RPMI8226 (cell line): ENCODE measurements at places on chromosomes 1 and 21.
A peak's percentile ranks its signal among the peaks of the same experiment; 100 is the strongest.

DNA sequence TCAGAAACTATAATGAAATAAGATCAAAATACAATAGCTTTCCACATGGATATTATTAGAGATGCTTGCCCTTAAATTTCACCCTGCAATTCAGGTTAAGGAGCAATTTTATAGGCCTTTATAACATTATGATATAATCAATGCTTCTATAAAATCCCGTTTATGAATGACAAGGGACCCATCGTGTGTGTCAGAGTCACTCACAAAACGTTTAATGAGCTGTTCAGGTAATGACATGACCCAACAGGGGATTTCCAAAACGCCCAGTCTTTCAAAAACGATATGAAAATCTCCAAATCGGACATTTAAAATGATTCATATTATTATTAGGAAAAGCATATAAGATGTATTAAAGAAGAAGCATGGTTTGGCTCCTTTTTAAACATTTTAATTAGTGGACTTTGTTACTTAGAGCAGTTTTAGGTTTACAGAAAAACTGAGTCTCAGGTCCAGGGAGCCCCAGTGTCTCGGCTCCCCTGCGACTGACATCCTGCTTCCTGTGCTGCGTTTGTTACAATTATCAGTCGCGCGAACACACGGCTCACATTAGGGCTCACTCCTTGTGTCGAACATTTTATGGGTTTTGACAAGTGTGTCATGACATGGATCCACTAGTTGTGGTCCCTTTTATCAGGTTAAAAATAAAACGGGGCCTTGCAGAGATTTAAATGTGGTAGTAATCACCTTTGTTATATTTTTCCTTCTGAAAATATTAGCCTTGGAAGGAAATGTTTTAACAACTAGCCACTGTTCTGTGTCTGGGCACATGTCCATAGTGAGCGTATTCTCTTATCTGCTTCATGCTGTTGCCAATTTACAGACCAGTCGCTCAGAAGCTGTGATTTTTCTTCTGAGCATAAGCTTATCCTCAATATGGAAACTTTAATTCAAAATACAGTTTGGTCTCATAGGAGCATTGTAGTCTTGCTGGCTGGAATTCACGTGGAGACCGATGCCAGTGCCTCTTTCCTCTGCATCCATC lies 52.0 kb upstream of the POFUT2 start:
- DNase-seq = no peak

DNA sequence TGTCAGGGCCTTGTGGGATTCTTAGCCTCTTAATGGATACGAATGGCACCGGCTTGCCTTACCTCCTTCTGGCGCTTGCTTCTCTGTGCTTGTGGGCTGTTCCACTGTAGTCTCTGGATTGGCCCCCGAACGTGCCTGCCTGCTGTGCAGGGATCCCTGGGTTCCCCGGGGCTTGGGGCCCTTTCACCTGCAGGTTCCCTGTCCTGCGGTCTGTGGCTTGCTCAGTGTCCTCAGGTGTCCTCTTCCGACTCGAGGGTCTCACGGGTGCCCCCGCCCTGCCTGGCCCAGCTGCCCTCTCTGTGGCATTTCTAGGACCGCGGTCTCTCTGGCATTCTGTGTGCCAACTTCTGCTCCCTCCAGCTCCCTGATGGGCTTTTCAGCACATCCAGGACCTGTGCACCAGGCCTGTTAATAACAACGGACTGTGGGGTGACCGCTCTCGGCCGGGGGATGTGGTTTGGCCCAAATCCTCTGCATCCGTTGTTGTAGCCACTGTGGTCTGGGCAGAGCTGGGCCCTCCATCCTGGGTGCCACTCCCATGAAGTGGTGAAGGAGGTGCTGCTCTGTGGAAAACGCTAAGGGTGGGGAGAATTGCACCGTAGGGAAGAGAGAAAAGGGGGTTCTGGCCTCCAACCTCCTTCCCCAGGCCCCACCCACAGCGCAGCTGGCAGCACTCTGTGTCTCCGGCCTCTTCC lies 12.4 kb downstream of the COL18A1 start:
- DNase-seq = no peak

GRCh38 chr1:53410701-53411100 lies 48.5 kb upstream of the DMRTB1 start:
- DNase-seq = no peak

DNA sequence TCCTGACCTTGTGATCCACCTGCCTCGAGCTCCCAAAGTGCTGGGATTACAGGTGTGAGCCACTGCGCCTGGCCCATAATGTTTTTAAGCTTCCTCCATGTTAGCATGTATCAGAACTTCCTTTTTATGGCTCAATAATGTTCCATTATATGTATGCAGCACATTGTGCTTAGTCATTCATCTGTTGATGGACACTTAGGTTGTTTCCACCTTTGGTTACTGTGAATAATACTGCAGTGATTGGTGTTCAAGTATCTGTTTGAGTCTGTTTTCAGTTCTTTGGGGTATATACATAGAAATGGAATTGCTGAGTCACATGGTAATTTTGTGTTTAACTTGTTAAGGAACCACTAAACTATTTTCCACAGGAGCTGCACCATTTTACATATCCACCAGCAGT lies 17.7 kb downstream of the CMPK1 start:
- DNase-seq = no peak

DNA sequence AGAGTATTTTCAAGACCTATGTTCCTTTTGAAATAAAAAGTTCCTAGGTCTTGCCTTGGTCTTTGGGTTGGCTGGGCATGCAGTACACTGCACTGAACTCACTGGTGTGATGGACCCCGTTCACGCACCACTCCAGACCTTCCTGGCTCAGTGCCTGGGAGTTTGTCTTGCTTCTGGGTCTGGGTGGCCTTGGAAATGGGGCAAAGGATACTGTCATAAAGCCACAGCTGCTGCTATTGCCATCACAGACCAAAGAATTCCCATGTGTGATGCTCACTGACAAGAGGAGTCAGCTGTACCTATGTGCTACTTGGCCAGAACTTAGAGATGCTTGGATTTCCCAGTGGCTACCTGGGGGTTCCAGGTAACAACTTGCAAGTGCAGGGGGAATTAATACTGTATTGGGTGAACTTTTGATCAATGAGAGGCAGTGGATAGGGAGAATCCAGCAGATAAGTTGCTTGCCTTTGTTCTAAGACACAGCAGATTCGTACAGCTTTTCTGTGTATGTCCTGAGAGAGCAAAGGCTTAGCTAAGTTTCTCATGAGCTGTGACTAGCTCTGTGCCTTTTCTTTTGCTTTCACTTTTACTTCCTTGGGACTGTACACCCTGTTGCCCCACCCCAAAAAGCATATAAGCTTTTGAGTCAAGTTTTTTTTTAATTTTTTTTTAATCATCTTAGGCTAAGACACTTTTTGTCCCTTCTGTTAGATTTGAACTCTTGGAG lies 115.3 kb downstream of the RUNX1 start:
- DNase-seq = peak; percentile 14

GRCh38 chr1:193358419-193358818 lies 172.0 kb upstream of the B3GALT2 start:
- no peak for DNase-seq

GRCh38 chr1:55318116-55318817 lies 103.1 kb upstream of the USP24 start:
- peak; percentile 24 for DNase-seq

DNA sequence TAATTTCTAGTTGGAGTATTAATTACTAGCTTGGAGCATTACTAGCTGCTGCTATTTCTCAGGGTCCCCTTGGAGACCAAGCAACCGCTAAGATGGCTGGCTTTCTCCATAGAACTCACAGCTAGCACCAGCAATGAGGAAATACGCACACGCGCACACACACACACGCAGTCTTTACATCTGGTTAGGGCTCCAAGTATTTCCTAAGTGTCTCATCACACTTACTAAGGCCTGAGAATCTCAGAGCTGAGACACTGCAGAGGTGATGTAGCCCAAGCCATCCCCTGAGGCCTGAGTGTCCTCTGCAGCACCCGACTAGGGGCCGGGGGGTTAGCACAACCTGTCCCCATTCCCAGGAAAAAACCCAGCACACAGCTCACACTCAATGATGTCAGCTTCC lies 42.5 kb downstream of the ITPKB start:
- no peak for DNase-seq

GRCh38 chr1:31866450-31867032 lies 50.7 kb upstream of the SPOCD1 start:
- no peak for DNase-seq

DNA sequence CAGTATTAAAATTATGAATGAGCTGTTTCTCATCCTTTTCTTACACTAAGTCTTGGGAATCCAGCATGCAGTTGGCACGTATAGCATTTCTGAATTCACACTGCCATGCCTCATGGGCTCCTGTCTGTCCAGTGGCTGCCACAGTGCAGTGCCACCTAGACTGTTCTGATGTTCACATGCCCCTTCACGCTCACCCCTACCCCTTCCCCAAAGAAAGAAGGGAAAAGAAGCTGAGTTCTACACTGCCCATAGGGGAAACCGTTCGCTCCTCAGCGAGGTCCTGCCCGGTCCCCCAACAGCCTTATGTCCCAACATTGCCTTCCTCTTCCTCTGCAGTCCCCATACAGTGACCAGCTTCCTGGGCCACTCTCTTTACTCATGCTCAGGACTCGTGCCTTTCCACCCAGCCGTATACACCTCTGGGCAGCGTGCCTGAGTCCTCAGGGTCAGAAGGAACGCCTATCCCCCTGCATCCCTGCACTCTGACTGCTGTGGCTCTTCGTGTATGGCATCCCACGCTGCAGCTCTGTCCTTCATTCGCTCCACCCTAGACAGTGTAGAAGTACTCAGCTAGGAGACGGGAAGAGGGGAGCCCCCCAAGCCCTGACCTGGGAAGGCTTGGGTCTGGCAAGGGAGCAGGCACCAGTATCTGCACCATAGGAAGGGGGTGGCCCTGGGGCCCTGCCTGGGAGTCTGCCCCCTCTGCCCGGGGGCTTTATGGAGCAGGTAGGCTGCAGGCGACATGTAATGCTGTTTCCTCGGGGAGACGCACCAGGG lies 24.1 kb upstream of the ARF1 start:
- DNase-seq = no peak

- no peak for DNase-seq
Observed at GRCh38 chr1:214310010-214310409, 29.1 kb downstream of the SMYD2 start.

- DNase-seq = no peak
Observed at GRCh38 chr1:21251773-21252471, 38.3 kb downstream of the ECE1 start.
